DMS153 (cell line): ENCODE measurements at places on chromosomes 2 and 18.
A peak's percentile ranks its signal among the peaks of the same experiment; 100 is the strongest.

DNA sequence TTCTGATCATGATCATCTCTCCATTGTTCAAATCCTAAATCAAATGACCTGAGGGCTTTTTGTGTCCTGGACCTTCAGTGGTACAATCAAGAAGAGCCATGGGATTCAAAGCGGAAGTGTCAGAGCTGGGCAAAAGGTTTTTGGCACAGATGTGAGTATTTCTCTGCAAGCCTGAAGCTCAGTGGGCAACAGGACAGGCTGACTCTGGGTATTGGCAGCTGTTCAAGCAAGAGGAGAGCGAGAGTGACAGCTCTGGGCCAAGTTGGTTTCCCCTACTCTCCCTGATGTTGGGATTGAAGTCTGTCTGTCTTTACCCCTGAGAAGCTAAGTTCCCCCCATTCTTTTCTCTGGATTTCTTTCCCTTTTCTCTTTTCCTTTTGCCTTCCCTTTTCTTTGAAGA lies 33.3 kb downstream of the DSEL start:
- DNase-seq: no peak

DNA sequence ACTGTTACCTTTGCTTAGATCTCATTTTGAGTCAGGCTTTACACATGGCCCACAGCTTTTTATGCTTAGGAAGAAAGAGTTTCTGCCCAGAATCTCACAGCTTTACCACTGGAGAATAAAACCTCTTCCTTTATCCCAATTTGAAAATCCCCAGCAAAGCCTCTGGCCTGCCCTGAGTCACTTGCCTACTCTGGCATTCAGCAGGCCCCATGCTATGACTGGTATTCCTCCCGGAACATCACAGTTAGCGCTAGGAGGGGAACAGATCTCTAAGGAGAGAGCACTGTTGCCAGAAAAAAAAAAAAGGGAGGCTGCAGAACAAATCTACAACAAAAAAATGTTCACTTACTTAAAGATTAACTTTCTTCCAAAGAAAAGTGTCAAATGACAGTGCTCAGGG lies 152.9 kb upstream of the DNMT3A start:
- DNase-seq: no peak

GRCh38 chr18:37270038-37270665 lies 295.4 kb downstream of the CELF4 start:
- DNase-seq: no peak

DNA sequence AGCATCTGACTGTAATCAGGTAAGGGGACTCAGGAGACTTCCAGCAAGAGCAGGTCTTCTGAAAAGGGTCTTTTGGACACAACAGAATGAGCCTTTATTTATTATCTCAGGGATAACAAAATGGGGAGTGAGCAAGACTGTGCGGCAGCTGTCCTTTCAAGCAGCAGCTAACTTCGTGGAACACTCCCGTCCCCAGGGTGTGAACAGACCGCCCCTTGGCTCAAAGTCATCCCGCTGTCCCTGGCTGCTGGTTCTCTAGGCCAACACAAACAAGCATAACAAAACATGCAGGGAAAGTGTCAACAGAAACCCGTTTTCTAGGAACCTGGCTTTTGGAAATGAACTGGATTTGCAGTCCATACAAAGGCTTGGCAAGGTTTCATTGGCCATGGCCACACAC lies 787.9 kb upstream of the FANCL start:
- DNase-seq: no peak

- DNase-seq: no peak
Measured at GRCh38 chr2:59236723-59237122, 995.6 kb upstream of the FANCL start.

- DNase-seq: no peak
Measured at GRCh38 chr2:201126308-201127151, 10.6 kb downstream of the CFLAR start.

GRCh38 chr18:63421514-63421913 lies 762 bp downstream of the VPS4B start:
- no peak for DNase-seq

- no peak for DNase-seq
Measured at GRCh38 chr2:151665959-151666358, 68.3 kb downstream of the NEB start.

DNA sequence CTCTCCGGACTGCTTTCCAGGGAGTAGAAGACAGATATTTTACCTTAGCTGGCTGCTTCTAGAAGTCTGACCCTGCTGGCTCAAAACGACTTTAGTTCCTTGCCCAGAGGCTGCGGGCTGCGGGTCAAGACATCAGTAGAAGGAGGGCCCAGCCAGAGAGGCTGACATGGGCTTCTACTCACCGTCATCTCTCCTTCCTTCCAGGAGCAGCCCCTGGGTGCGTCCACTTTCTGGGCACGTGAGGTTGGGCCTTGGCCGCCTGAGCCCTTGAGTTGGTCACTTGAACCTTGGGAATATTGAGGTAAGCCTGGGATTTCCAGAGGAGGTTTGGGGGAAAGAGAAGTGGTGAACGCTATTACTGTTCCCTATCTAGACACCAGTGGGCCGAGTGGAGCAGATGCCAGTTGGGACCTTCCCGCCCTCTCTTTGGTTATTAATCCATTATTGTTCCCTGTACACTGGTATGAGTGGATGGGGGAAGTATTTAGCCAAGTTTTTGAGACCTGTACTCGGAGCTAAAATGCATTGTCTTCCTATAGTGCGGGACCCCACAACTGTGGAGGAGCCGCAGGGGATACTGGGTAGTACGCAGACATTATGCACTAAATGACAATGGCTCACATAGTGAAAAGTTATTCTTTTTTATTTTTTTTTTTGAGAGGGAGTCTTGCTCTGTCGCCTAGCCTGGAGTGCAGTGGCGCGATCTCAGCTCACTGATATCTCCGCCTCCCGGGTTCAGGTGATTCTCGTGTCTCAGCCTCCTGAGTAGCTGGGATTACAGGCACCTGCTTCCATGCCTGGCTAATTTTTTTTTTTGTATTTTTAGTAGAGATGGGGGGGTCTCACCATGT lies 26.3 kb upstream of the CASP8 start:
- no peak for DNase-seq

- DNase-seq: no peak
Measured at GRCh38 chr2:60847854-60848253, 33.5 kb upstream of the REL start.

GRCh38 chr18:13440277-13441248 lies 222.0 kb downstream of the LDLRAD4 start:
- DNase-seq: peak; percentile 11

DNA sequence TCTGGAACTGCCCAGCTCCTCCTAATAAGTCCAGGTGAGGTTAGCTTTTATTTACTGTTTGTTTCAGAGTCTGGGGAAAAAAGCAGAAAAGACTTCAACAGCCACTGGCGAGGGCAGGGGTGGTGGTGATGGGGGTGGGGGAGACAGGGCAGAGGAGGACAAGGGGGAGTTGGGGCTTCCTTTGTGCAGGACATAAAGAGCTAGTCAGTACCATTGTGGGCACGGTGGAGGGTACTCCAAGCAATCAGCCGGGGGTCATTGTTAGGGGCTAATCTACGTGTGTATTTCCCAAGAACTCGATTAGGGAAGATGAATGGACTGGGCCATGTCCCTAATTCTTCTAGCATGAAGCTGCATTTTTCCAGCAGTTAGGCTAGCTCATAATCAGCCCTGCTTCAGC lies 2.8 kb upstream of the RAX start:
- no peak for DNase-seq

- no peak for DNase-seq
Measured at GRCh38 chr18:50820901-50821520, 1.2 kb upstream of the MRO start.

- DNase-seq: no peak
Measured at GRCh38 chr2:209451209-209451834, 27.5 kb downstream of the MAP2 start.

DNA sequence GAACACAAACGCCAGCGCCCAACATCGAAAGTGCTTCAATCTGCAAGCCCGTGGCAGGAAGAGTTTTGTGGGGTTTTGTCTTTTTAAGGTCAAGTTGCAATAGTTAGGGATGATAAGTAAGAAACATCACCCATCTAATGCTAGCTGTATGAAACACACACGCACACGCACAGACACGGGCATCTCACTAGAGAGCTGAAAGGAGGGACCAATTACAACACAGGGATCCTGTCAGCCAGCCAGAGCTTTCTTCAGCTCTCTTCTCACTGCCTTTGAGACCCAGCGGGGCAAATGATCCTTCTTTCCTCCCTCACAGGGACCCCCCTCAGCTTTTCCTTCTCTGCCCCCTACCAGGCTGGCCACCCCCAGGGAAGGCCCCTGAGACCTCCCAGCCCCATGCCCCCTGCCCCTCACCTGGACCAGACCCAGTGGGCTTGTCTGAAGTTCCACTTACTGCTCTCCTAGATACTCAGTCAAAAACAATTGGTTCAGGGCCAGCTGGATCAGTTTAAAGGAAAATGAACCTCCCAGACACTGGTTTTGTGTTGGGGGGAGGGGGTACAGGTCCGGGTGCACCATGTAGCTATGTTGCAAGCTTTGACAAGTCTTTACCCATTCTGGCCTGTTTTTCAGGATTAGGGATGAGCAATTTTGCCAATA lies 17.9 kb downstream of the CYP26B1 start:
- no peak for DNase-seq
